HuH-7.5 (cell line): ENCODE measurements at places on chromosomes 1 and 21.

- DNase-seq: peak; percentile 28
Observed at GRCh38 chr1:67052741-67053534, 1.0 kb downstream of the SLC35D1 start.

DNA sequence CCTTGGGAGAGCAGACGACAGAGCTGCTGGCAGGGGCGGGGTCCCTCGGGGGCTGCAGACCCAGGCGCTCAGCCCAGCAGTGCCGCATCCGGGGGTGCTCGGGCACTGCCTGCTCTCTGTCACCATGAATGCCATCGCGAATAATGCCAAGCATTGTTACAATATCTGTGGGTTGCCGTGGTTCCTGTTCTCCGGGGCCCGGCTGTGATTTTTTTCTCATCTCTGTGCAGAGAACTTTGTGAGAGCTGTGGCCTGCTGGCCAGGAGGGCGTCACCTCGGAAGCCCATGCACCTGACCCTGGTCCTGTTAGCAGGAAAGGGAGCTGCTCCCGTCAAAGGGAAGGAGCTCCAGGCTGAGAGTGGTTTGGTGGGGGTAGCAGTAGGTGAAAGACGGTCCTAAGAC, 70.4 kb downstream of the PRDM16 start:
- peak; percentile 59 for DNase-seq

GRCh38 chr1:63318201-63318979, 4.0 kb upstream of the FOXD3 start:
- DNase-seq: no peak

- DNase-seq: no peak
Observed at GRCh38 chr1:242723044-242723716, 198.7 kb upstream of the PLD5 start.

DNA sequence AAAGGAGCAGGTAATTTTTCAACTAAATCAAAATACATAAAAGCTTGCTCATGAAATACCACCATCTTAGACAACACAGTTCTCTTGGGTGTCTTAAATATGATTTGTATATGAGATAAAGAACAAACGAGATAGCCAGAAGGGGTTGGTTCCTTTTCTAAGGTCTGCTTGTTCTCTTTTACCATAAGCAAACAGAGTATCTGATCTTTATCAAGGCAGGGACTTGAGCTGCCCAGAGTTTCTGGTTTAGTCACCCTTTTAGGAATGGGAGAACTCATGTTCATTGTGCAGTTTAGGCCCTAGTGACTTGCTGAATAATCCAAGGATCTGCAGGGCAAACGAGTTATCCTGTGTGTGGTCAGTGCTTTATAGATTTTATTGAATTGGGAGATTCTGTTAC, 3.0 kb upstream of the SUCO start:
- peak; percentile 9 for DNase-seq

DNA sequence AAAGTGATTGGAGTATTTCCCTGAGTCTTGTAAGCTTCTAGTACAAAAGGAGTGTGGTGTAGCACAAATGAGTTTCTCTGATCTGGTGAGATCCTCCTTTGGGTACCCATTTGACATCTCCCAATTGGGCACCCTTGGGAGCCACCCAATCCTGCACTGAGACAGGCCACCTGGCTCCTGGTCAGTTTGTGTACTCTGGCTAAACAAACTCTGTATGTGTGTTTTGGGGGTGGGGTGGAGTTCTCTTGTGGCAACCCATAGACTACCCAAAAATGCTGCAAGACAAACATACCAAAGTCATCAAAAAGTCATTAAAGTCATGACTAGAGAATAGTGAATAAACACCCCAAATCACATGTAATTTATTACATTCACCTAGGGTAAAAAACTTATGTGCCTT, 8.4 kb upstream of the HIVEP3 start:
- DNase-seq: no peak

DNA sequence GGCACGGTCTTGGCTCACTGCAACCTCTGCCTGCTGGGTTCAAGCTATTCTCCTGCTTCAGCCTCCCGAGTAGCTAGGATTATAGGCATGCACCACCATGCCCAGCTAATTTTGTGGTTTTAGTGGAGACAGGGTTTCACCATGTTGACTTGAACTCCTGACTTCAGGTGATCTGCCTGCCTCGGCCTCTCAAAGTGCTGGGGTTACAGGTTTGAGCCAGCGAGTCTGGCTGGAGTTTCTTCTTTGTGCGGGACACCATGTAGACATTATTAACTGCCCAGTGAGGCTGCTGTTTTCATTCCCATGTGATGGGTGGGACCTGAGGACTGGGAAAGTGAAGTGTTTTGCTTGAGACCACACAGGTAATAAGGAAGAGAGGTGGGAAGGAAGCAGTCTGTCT, 23.3 kb downstream of the PLA2G5 start:
- DNase-seq: no peak

- no peak for DNase-seq
Observed at GRCh38 chr1:87167157-87167789, 161.4 kb upstream of the LMO4 start.

- DNase-seq: no peak
Observed at GRCh38 chr1:58883037-58883887, 99.4 kb upstream of the JUN start.

- no peak for DNase-seq
Observed at GRCh38 chr1:20322081-20322824, 31.6 kb downstream of the VWA5B1 start.

DNA sequence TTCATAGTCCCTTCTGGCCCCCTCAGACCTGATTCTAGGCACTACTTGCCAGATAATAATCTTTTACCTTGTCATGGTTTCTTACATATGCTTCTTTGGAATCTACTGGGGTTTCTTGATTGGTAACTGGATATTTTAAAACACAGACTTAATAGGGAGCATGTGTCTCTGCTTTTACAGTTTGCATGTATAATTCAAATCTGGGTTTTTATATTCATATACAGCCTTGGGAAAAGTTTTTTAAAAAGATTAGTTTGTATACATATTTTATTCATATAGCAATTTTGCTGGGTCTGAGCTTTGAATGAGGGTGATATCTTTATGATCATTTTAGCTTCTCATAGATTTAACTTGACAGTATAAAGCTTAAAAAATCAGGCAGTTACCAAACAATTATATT, 21.1 kb upstream of the CD1D start:
- no peak for DNase-seq

- DNase-seq: no peak
Observed at GRCh38 chr1:160076295-160076694, 5.0 kb upstream of the KCNJ9 start.

DNA sequence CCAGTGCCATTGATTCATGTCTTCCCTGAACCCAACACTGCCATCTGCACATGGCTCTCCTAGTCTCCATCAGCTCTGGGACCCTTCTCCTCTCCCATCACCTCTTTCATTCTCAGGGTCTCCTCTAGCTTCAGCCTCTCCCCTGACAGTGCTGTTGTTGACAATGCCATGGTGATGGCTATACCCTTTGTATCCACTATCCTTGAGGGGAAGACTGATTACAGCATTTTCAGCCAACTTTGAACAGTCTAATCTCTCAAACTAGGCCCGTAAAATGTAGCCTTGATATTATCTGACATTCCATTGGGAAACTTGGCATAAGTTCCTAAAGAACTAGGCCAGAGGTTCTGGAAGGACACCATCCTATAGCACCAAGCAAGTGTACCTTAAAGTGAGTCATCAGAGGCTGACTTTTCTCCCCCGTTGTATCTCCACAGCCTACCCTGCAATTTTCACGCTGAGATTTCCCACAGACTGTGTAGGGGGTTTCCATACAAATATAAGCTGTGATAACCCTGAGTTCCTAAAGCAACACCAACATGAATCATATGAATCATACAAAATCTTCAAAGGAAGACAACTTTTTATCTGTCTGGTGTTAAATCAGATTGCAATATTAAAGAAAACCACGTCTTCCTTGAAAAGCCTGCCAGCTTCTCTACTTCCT, 5.8 kb downstream of the HAO2 start:
- no peak for DNase-seq

GRCh38 chr1:101905283-101905835, 91.4 kb downstream of the OLFM3 start:
- DNase-seq: no peak

- no peak for DNase-seq
Observed at GRCh38 chr1:166170075-166170474, 3.3 kb upstream of the FAM78B start.

DNA sequence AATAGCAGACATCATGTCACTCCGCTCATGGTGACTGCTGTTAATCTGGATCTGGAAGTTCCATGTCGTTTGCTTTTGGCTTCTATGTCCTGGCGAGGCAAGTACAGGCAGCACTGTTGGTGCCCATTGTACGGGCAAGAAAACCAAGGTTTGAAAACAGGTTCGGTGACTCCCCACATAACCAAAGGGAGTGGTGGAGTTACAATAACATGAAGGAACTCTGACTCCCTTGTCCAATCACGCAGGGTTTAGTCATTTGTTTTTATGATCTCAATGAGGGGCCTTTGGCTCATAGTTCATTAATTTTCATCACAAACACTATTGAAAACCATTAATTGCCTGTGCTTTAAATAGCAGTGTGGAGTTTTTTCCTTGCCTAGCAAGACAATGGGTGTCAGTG, 82.9 kb upstream of the SSX2IP start:
- no peak for DNase-seq

GRCh38 chr1:163106364-163106987, 37.3 kb downstream of the RGS4 start:
- DNase-seq: no peak

GRCh38 chr1:217718873-217719272, 87.7 kb downstream of the SPATA17 start:
- DNase-seq: peak; percentile 15

- no peak for DNase-seq
Observed at GRCh38 chr1:91552091-91552490, 51.4 kb downstream of the CDC7 start.

DNA sequence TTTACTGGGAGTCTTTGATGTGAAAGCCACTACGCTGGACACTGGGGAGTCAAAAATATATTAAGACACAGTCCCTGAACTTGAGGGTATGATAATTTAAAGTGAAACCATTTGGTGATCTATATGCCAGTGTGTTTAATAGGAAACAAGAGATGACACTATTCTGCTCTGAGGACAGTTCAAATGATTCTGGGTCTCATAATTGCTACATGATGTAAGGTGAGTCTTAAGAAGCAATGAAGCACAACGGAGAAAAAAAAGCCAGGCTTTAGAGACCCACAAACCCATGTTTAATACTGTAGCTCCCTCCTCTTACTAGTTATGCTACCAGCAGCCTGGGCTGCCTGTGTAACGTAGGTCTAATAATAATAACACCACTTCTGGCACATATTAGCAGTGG, 14.2 kb upstream of the LRRC8D start:
- no peak for DNase-seq

DNA sequence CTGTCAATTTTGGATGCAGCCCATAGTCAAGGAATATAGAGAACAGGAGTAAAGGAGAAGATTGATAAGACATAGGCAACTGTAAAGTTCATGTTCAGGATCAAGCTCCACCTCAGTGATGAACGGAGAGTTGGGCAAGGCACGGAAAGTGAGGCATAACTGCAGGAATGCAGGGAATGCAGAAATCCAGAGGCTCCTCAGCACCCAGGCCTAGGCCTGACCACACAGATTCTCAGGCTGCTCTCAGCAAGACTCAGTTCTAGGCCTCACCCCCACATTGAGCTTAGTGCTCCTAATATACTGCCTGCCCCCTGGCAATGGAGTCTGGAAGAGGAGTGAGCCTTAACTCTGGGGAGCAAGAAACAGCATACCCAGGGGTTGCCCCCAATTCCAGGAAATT, 36.3 kb upstream of the S1PR1 start:
- DNase-seq: no peak

DNA sequence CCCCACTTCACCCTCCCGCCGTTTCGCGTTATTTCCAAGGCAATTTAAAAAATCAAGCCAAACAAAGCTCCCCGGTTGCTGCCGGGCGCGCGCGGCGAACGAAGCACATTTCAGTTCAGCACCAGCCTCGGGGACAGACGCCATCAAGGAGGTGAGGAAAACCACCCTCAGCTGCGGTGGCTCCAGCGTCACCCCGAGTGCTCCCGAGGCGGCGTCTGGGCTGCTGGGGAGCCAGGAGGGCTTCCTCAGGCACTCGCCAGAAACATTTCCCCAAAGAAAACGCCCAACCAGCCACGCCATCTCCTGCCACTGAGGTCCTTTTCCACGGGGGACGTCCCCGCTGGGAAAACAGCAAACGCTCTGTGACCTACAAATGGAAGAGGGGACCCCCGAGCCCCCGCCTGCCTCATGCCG, 623 bp downstream of the GNG4 start:
- DNase-seq: peak; percentile 70

DNA sequence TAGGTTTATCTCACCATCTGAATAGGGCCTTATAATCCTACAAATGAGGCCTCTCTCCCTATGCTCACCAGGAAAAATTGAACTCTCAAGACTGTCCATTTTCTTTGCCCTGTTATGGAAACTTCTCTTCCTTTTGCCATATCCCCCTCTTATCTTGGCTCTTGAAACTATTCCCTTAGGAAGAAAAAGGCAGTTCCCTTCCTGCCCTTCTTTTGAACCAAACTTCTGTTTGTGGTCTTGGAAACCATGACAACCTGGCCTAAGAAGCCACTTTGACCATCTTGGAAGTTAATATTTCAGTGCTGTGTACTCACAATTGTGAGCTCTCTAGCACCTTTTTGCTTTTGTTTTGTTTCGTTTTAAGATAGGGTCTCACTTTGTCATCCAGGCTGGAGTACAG, 40.0 kb downstream of the ATP2B4 start:
- no peak for DNase-seq

GRCh38 chr1:162347281-162347680, 29.4 kb downstream of the SPATA46 start:
- no peak for DNase-seq

GRCh38 chr1:229579059-229579673, 20.7 kb upstream of the ABCB10 start:
- no peak for DNase-seq

GRCh38 chr1:28412731-28413130, 43.2 kb downstream of the PHACTR4 start:
- no peak for DNase-seq

- no peak for DNase-seq
Observed at GRCh38 chr1:96843196-96843595, 121.6 kb downstream of the PTBP2 start.

- DNase-seq: no peak
Observed at GRCh38 chr21:37503848-37504467, 137.4 kb downstream of the DYRK1A start.

GRCh38 chr1:76659171-76659940, 207.9 kb upstream of the ST6GALNAC5 start:
- no peak for DNase-seq

- DNase-seq: no peak
Observed at GRCh38 chr1:201014816-201015200, 8.7 kb downstream of the KIF21B start.
